ENCODE measurements at places on chromosomes 1 and 21.

DNA sequence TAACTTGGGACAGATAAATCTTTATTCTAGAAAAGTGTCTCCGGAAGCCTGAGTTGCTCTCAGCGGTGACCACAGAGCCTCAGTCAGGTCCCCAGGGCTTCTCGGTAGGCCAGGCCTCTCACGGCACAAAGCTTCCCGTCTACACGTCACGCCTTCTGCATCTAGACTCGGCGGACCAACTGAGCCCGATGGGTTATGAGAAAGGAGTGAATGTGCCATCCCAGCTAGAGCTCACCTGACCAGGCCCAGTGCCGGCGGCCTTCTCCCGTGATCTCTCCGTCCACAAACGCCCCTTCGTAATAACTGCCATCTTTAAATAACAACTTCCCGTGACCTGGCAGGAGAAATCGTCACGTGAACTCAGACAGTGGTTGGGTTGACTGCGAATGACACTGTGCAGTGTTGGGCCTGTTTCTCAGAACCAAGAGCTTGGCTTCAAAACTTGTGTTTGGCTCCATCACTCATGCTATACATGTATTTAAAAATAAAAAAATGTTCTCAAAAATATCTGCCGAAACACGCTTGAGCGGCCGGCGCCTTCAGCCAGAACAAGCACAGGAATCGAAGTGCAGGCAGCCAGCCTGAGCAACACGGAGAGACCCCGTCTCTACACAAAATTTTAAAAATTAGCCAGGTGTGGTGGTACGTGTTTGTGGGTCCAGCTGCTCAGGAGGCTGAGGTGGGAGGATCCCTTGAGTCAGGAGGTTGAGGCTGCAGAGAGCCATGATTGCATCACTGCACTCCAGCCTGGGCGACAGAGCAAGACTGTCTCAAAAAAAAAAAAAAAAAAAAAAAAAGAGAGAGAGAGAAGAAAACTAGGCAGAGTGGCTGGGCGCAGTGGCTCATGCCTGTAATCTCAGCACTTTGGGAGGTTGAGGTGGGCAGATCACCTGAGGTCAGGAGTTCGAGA, 3.1 kb downstream of the MORN1 start:
- DNase-seq = no peak

DNA sequence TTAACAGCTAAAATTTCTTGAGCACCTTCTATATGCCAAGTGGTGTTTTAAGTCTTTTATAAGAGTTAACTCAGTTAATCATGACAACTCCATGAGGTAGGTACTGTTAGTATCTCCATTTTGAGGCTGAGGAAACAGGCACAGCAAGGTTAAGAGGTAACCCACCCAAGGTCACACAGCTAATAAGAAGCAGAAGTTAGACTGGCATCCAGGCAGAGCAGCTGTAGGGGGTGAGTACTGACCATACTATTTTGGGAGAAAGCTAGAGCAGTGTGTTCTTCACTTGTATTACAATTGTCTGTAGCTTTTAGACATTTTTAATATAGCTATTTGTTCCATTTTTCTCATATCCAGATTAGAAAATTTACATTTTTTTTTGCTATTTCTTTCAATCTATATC, 4.8 kb downstream of the ATP6V1G3 start:
- DNase-seq = no peak

DNA sequence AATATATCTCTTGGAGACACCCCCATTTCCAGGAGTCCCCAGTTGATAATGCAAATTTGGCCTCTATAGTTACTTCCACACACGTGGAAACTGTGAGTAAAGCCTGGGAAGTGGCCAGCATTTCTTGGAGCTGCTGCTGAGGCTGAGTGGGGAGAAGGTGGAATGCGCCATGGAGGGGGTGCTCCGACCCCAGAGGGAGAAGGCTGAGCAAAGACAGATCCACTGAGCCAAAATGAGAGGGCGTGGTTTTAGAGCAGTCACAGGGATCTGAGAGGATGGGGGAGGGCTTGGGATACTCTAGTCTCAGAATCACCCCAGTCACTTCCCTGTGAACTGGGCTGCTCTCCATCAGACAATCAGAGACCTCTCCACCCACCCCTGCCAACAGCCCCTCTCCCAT, 38.7 kb downstream of the TRIM62 start:
- no peak for DNase-seq

DNA sequence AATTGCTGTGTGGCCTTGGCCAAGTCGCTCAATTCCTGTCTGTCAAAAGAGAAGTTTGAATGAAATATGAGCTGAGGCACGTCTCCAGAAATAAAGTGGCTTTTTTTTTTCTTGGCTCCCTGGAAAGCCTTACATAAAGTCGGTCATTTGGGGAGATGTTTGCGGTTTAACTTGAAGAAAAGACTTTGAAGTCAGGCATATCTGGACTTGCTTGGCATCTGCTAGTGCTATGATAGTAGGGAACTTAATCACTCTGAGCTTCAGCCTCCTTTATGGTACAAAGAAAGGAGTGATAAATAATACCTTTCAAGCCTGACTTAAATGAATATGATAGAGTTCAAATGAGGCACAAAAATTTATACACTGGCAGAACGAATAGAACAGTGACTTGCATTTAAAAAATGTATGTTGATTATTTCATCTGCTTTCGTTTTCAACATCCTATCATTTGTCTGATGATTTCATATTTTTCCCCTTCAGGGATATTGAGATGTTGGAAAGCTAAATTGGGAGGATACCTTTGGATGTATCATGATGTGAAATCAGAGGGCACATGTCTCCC, 60.2 kb downstream of the FASLG start:
- no peak for DNase-seq

- DNase-seq = no peak
Measured at GRCh38 chr1:64192290-64192689, 11.1 kb upstream of the UBE2U start.

GRCh38 chr1:41529621-41530395, 45.3 kb upstream of the EDN2 start:
- DNase-seq = no peak

GRCh38 chr1:189500778-189501177, 976.9 kb downstream of the BRINP3 start:
- DNase-seq = no peak

- no peak for DNase-seq
Measured at GRCh38 chr1:143698016-143698415, 273.8 kb downstream of the FAM72C start.

GRCh38 chr1:63004868-63005267, 220.9 kb downstream of the ATG4C start:
- no peak for DNase-seq

DNA sequence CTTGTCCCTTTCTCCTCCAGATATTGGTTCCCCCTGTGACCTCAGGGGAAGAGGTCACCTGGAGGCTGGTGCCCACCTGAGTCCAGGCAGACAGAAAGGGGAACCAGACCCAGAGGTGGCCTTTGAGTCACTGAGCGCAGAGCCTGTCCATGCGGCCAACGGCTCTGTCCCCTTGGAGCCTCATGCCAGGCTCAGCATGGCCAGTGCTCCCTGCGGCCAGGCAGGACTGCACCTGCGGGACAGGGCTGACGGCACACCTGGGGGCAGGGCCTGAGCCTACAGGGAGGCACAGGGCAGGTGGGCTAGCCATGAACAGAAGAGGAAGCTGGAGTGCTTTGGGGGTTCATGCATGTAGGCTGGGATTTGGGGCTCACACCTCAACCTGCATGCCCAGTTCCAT, 2.7 kb downstream of the TNFRSF14 start:
- DNase-seq = no peak

- DNase-seq = no peak
Measured at GRCh38 chr1:119724611-119725218, 13.0 kb downstream of the PHGDH start.

Data from activated CD4-positive, alpha-beta T cell treated with anti-CD3 and anti-CD28 coated beads, Interleukin-2, amount 50 U/mL, for 24 hours (primary cell).